HTR-8/SVneo (cell line): ENCODE measurements at places on chromosomes 2 and 18.

DNA sequence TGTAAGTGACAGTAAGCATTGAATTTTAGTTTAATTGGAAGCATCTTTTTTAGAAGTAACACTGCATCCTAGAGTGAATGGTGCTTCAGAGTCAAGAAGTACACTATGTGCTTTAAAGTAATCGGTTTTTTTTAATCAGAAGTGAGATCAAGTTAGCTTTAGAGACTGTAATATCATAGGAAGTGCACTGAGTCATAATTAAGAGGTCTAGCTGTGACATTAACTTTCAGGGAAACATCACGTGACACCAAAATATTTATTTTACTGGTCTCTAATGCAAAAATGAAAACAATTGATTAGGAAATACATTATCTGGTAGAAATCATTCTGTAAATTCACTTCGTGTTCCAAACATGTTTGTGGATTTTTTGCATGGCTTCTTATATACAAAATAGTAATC lies 55.3 kb upstream of the KYNU start:
- no peak for DNase-seq

DNA sequence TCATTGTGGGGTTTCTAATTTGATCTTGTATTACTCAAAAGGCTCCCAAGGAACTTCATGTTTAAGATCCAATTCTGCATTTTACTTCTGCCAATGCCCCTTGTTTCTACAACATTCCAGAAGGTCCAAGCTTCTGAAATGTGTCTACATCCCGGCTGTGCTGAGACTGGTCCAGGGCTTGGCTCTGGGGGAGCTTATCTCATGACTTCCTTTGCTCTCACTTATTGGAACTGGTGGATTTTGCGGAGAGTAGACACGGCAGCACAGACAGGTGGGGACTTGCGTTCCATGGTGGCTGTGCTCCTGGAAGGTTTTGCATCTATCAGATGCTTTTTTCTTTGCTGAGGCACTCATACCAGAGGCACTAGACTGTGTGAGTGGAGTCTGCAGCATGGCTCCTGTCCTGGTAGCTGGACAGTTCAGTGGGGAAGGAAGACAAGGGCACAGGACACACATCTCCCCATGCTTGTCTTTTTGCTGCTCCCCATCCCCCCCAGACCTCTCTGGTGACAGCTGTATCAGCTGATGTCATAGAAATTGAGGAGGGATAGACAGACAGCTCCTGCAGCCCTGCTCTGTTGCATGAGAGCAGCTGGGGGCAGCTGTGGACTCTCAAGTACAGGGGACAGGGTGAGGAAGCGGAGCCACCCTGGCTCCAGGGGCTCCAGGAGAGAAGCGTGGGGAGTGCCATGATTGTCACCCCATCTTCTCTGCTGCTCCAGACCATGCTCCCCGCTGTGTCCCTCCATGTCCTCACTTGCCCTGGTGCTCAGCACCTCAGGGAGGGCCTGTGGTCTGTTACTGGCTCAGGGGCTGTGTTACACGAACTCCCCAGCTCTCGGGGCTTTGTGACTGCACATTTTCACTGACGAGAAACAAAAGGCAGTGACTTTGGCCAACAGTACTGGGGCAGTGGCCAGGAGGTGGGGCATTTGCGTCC lies 46.0 kb downstream of the ACAA2 start:
- DNase-seq = no peak

- no peak for DNase-seq
Observed at GRCh38 chr2:112821682-112822081, 14.9 kb downstream of the IL1B start.

DNA sequence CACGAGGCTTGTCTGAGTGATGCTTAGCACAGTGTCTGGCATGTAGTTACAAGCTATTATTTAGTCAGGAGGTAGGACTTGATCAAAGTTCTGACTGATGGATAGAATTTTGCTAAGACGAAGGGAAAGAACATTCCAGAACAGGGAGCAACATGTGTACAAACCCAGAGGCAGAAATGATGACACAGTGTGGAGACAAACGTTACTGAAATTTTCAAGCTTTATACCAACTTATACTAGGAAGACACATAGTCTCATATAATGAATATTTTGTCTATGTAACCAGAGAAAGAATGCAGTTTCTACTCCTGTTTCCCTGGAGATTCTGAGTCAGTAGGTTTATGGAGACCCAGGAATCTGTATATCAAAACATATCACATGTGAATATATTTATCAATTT lies 123.4 kb downstream of the FAM124B start:
- DNase-seq = no peak

DNA sequence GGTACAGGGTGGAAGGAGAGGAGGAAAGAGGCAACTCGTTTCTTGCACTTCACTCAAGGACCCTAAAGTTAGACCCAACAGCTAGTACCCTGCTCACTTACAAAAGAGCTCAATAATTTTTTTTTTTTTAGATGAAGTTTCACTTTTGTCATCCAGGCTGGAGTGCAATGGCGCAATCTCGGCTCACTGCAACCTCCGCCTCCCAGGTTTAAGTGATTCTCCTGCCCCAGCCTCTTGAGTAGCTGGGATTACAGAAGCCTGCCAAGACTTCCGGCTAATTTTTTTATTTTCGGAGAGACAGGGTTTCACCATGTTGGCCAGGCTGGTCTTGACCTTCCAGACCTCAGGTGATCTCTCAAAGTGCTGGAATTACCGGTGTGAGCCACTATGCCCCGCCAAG lies 4.1 kb downstream of the ASB3 start:
- no peak for DNase-seq

- DNase-seq = no peak
Observed at GRCh38 chr2:17573804-17574175, 33.3 kb downstream of the VSNL1 start.

DNA sequence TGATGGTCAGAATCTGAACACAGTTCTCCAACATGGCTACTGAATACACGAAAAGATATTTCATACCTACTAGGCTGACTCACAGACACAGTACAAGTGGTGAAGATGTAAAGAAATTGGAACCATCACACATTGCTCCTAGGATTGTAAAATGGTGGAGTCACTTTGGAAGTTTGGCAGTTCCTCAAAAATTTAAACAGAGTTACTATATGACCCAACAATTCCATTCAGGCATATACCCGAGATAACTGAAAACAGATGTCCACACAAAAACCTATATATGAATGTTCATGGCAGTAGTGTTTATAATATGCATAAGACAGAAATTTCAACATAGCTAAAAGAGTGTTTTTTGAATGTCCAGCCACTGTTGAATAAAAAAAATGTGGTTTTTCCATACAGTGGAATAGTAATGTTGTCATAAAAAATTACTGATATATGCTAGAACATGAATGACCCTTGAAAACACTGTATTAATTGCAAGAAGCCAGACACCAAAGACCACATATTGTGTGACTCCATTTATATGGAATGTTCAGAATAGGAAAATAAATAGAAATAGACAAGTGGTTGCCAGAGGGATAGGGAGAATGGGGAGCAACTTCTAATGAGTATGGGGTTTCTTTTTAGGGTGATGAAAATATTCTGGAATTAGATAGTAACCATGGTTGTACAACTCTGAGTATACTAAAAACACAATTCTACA lies 10.1 kb downstream of the RMP24 start:
- DNase-seq = no peak

GRCh38 chr2:157233506-157233905 lies 24.0 kb upstream of the GALNT5 start:
- no peak for DNase-seq

DNA sequence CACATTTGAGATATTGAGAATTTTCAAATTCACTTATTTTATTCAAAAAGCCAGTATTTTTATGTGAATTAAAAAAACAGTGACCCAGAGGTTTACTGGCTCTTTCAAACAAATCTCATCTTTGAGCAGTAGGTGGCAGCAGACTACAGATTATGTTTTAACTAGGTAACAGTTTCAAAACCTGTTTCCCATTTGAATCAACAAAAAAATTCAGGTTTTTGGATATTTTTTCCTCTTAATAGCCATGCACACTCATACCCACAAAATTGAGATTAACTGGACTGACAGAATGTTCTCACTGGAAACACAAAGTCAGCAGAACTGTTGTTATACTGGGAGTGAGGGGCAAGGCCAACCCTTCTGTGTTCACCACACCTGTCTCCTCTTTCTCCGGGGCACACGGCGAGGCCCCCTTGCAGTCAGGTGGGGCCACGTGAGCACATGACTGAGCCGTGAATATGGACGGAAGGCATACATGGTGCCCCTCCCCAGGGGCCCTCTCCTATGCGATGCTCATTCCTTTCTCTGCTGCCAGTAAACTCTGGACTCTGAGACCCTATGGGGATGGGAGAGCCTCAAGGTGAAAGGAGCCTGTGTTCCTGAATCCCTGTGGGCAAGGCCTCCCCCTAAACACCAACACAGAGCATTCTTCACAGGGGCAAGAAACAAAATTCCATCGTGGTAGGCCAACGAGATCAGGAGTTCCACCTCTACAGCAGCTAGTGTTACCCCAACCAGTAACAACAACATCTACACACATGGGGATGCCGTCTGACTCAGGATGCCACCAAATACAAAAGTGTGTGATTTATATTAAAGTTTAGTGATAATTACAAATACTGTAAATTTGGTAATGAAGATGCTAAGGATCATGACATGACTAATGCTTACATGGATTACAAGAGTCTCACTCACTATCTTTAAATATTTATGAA lies 80.4 kb downstream of the LPIN2 start:
- DNase-seq = peak; percentile 46

GRCh38 chr2:105783151-105783738 lies 38.5 kb downstream of the NCK2 start:
- DNase-seq = no peak

GRCh38 chr2:166449439-166449838 lies 44.6 kb downstream of the SCN7A start:
- DNase-seq = no peak

DNA sequence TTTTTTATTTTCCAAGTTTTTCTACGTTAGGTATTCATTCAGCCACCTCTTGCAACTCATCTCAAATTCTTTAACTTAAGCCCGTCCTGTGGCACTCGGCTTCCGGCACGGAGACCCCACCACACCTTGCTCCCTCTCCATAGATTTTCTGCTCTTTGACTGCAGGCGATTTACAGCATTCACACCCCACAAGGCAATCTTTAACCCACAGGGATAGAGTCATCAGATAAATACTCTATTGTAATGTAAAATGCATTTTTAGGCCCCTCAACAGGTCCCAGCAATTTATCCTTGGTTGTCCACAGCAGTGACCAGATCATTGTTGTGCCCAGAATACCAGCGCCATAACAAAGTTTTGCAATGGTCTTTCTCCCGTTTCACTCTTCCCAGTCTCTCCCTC lies 132.3 kb upstream of the EPHA4 start:
- no peak for DNase-seq

- no peak for DNase-seq
Observed at GRCh38 chr2:68806511-68807109, 64.6 kb downstream of the BMP10 start.

DNA sequence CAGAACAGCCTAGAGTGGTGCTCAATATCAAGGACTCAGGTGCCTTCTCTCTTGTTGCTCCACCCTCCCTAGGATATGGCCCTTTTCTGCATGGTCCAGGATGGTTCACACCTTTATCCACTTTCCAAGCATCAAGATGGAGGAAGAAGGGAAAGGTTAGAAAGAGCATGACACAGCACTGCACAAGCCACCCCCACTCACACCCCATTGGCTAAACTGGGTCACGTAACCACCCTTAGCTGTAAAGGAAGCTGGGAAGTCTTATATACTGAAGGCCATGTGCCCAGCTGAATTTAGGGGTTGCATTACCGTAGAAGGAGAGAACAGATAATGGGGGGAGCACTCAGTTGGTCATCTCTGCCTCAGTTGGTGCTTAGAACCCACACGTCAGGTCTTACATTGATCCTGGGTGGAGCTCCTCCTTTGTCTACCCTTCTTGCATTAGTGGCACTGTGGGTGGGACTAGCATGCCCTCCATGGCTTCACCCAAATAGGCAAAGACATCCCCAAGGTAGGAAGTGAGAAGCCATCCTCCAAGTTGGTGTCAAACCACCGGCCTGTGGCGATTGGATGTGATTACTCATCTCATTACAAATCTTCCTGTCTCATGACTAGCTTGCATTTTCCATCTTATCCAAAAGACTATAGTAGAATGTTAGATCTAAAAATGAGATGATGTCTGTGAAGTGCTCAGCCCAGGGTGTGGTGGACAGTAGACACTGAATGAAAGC lies 248.5 kb downstream of the HAUS1 start:
- no peak for DNase-seq

- no peak for DNase-seq
Observed at GRCh38 chr2:111712940-111713515, 171.0 kb downstream of the ANAPC1 start.

DNA sequence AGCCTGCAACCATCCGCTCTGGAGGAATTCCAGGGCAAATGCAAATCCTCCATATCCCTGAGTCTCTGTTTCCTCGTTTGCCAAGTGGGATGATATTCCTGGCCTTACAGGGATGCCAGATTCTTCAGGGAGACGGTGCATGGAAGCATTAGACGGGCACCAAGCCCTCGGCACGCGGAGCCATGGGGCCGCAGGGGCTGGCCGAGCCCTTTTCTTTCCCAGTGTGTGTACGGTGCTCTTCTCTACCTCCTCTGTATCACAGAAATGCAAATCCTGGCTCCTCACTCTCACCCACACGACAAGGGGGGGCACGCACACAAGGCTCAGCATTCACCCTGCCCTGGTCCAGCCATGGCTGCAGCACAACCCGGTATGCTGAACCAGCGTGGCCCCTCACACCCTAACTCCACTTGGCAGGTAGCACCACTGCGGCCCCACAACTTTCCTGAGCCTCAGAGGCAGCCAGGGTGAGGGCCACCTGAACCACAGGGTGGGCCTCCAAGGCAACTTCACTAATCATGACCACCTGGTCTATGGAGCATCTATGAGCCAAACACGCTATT lies 64.1 kb upstream of the SALL3 start:
- DNase-seq = no peak

- DNase-seq = no peak
Observed at GRCh38 chr2:170212625-170213280, 34.8 kb downstream of the MYO3B start.

DNA sequence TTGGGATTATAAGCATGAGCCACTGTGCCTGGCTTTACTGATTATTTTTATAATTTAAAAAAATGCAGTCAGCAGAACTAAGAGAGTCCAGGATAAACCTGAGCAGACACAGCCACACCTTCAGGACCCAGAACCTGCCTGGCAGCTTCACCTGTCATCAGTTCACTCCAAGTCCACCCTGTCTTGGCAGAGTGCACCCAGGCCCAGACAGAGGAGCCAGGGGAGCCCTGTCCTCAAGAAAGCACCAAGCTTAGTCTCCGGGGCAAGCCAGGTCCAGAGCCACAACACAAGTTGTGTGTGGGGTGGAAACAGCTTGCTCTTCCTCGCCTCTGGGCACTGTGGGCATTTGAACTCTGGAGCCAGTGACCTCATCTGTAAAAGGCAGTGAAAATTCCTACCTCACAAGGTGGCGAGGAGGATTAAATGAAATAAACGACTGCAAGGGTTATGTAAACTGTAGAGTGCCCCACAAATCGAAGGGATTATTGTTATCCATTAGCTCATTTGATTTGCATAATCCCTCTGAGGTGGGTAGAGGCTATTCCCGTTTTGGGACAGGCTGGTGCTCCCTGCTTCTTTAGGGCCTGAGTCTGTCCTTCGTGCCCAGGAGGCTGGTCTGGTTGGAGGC lies 24.7 kb downstream of the MYCN start:
- no peak for DNase-seq
